Stimulated activated CD4-positive, alpha-beta T cell treated with anti-CD3 and anti-CD28 coated beads, Interleukin-1b, Interleukin-23, amount 100 ng/mL, for 1 hour (primary cell): ENCODE measurements at places on chromosomes 13 and 19.

GRCh38 chr19:7746903-7747884 lies at the start of gene CD209:
Gene CD209, minus strand, starts transcription at chr19:7747534. Its CDS starts 23 bp downstream, at chr19:7747511.
- no peak for DNase-seq

DNA sequence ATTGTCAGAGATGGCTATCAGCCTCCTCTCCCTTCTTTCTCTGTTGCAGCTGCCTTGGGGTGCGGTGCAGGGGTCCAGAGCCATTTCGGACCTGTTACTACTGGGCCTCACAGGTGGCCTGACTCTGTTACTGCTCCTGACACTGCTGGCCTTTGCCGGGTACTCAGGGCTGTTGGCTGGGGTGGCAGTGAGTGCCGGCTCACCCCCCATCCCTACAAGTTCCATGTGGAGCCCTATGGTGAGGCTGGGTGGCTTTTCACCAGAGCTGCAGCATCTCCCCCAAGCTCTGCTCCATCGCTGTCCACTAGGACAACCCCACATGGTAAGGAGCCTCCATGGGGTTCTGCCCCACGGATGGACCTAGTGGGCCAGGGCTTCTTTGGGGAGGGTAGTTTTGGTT lies 13.7 kb upstream of the ZNF492 start:
- no peak for DNase-seq

- no peak for DNase-seq
Measured at GRCh38 chr13:106275446-106276032, 259.9 kb downstream of the EFNB2 start.

GRCh38 chr13:28002886-28003698 lies 14.6 kb upstream of the URAD start:
- DNase-seq, result no peak

GRCh38 chr19:58277748-58278540 lies 811 bp upstream of the ZNF8 start:
- no peak for DNase-seq

DNA sequence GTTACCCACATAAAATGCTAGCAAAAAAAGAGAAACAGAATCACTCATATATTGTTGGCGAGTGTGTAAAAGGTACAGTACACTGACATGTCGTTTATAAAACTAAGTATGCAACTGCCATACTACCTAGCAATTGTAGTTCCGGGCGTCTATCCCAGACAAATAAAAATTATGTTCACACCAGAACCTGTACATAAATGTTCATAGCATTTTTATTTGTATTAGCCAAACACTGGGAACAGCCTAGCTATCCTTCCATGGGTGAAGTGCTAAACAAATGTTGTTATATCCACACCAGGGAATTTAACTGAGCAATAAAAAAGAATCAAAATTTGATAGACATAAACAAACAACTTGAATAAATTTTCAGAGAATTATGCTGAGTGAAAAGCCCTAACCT lies 28.9 kb upstream of the POSTN start:
- no peak for DNase-seq

- no peak for DNase-seq
Measured at GRCh38 chr13:34779171-34779570, 162.9 kb upstream of the NBEA start.

DNA sequence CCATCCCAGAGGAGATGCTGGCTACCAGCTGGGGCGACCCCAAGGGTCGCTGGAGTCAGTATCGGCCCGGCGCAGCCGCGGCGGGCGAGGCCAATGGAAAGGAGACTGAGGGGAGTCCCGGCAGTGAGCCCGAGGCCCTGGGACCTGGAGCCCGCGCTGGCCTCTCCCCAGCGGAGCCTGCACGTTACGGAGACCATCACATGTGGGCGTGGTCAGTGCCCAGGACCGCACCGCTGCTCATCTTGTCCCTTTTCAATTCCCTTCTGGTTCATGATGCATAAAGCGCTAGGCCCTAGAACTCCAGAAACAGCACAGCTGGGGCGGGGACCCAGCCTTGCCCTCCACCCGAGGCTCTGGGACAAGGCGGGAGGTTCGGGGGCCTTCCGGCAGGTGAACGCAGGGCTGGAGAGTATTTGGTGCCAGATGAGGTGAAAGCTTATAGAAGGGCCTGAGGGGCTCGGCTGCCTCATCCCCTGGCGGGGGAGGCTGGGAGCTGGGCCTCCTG lies 8.0 kb downstream of the C19orf25 start:
- no peak for DNase-seq

DNA sequence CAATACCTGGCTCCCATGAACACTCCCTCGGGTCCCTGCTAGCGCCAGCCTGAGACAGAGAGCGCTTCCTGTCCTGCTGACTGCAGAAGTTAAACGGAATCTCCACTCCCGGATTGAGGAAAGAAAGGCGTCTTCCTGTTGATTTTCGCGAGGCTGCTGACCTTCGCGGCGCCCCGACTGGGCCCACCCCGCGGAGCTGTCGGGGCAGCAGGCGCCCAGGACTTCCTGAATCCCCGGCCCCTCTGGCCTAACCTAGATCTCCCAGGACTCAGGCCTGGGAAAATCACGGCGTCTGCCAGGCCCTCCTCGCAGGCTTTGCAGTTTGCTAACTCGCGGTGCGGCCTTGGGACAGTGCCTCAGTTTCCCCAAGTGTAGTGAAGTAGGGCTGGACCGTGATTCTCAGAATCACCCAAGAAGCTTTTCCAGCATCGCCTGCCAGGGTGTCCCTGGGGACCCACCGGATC lies 108.8 kb downstream of the KCTD15 start:
- no peak for DNase-seq

- no peak for DNase-seq
Measured at GRCh38 chr13:99526549-99526948, 25.3 kb downstream of the TM9SF2 start.

- DNase-seq, result no peak
Measured at GRCh38 chr13:65508338-65508737, 1721.8 kb downstream of the PCDH9 start.

- DNase-seq, result no peak
Measured at GRCh38 chr19:16224293-16225045, 26.8 kb downstream of the AP1M1 start.

DNA sequence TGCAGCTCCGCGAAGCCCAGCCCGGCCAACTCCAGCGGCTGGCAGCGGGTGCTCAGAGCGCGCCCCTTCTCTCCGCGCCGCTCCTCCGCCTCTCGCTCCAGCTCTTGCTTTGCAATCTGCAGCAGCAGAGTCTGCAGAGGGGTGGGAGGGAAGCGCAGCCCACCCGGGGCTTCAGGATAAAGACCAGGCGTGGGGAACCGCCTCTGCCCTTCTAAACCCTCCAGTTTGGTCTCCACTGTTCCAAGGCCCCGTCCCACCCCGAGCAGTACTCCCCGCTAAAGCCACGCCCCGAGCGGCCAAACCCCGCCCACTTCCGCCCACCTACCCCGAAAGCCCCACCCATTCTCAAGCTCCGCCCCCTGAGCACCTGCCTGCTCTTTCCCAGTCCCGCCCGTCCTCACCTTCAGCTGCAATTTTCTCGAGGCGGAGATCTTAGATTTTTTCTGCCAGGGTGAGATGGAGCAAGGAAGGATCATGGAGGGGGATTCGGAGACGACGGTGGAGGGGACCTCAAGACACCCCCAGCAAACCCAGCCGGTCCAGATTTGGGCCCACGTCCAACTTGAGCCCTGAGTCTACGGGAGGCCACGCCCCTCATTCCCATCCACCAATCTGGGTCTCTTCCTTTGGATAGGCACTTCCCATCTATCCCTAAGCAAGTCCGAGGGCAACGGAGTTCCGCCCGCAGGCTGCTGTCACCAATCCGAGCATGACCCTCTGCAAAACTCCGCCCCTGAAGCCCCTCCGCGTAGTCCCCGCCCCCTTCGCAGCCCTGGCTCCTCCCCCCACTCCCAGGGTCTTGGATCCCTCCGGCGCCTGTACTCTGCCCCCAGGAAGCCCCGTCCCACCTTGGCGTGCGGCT lies 1.1 kb downstream of the TNNI3 start:
- no peak for DNase-seq

GRCh38 chr13:95296326-95296925 lies 4.8 kb downstream of the ABCC4 start:
- DNase-seq, result no peak

GRCh38 chr19:4375164-4376027 lies 25.0 kb downstream of the SH3GL1 start:
- no peak for DNase-seq

DNA sequence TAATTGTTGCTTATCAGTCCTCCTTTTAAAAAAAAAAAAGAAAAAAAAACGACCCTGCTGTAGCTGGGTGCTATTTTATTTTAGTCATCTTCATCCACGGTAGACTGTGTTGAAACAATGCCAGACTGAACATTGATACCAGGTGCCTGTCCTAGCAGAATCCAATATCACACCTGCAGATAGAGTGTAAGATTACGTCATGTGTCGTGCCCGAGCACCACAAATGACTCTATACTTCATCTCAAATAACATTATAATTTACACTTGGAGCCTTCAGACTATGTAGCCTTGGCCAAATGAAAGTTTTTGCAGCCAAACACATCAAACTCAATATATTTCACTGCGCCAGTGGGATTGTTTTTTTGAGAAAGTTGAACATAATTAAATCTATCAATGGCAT lies 410.6 kb downstream of the FGF9 start:
- DNase-seq, result no peak

DNA sequence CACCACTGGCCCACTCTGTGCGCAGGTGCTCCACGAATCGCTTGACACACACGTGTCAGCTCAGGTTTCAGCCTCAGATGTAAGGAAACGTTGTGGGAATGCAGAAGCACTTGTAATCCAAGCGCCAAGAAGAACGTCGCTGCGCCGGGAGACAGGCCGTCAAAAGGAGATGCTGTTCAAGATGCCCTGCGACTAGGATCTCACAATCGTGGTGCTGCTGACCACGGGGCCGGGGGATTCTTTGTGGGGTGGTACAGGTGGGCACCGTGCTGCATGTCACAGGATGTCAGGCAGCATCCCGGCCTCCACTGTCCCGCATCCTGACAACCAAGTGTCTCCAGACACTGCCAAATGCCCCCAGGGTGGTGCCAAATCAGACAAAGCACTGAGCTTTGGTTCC lies 16.9 kb upstream of the SIGLEC11 start:
- no peak for DNase-seq

- DNase-seq, result no peak
Measured at GRCh38 chr19:45529420-45529785, 22.1 kb downstream of the VASP start.

GRCh38 chr19:29861574-29861973 lies 49.8 kb downstream of the CCNE1 start:
- no peak for DNase-seq

DNA sequence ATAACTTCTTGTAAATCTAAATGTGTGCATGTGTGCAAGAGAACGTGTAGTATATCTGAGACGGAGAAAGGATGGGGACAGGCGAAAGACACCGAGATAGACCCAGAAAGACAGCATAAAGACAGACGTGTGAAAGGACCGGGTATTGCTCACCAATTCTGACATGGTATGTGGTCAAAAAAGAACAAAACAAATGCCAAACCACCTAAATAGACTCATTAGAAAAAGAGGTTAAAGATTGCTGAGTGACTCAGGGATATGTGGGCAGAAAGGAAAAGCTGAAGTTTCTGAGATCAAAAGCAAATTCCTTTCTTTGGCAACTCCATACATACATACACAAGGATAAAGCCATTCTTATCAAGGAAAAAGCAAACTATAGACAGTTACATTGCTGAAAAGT lies 179.7 kb upstream of the TSC22D1 start:
- no peak for DNase-seq

DNA sequence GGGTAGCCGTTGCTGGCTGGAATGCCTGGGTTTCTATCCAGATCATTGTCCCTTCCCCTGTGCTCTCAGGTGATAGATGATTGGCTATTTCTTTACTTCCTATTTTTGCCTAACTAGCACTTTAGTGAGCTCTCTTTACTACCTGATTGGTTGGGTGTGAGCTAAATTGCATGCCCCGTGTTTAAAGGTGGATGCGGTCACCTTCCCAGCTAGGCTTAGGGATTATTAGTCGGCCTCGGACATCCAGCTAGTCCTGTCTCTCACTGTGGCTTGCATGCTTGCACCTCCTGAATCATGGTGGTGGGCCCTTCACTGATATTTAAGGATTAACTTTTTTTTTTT lies 10.1 kb downstream of the TTYH1 start:
- no peak for DNase-seq

- DNase-seq, result no peak
Measured at GRCh38 chr13:34162544-34162933, 344.6 kb downstream of the RFC3 start.

- DNase-seq, result no peak
Measured at GRCh38 chr19:54100561-54100960, at the start of gene OSCAR. Gene OSCAR, minus strand, starts transcription at chr19:54100803. Its CDS starts 11 bp downstream, at chr19:54100792.

GRCh38 chr13:46903748-46904147 lies 6.9 kb upstream of the HTR2A start:
- no peak for DNase-seq

GRCh38 chr13:49925881-49926418 lies 10.2 kb downstream of the SPRYD7 start:
- DNase-seq, result no peak

DNA sequence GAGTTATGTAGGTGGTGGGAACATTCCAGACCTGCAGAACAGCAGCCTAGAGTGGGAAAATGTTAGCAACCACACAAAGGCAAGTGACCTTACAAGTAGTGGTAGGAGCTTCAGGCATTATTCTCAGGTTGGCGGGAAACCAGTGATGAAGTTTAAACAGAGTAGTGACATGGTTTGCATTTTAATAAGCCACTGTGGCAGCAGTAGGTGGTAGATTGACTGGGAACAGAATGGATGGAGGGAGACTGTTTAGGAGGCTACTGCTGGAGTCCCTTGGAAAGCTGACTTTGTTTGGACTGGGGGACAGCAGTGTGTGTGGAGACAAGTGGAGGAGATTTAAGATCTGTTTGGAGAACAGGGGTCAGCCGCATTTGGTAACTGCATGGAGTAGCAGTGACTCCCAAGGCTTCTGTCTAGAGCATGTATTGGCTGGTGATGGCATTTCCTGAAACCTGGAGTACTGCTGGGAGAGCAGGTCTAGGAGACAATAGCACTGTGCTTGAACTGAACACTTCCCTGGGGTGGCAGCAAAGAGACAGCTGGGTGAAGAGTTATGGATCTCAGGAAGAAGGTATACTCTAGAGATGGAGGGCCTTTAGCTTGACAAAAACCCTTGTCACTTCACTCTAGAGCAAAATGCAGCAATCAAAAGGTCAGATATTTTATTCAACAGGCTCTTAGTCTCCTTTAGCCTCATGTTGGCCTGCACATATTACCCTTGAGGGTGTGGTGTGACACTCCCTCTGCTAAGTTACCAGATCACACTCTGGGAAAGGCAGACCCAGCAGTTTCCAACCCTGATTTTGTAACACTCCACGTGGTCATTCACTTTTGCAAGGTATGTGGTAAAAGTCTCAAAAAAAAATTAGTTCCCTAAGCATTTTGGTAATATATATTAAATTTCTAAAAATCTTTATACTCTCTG lies 70.3 kb downstream of the DHRS12 start:
- no peak for DNase-seq
